Prostate gland (tissue), 2 donors: ENCODE measurements at places on chromosomes 7 and 10. TPM values are rescaled to one million over a fixed set of nuclear protein-coding genes. Genes with fewer than 3 reads are reported as not detected.

DNA sequence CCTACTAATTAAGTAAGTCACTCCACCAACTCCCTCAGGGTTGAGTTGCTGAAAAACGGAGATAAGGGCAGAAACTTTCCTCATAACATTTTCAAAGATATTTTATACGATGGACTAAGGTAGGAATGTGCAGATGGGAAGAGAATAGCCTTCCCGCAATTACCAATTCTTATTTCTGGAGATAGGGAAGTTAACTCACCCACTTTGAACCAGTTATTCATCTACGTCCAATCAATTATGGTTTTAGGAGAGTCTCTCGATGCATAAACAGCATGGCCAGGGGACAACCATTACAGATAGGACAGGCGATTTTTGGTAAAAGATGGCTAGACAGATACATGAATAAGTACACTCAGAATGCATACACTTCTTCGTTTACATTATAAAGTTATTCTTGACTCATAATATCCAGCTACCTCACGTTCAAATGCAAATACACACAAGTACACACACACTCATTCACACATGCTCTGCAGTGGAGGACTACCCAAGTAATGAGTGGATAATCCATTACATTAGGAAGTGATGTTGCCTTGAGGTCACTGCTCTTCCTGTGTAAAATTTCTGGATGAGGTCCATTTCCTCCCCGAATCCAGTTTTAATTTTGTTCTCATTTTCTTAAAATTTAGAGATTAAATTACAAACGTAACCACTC lies 25.2 kb upstream of the IMMP2L start:
- DNase-seq = no peak

The EPHA1 gene
- total RNA-seq = 10.5 TPM

The PNLIPRP3 gene
- total RNA-seq = not detected

- no peak for DNase-seq
These were observed 109.8 kb upstream of the FAM133B start for GRCh38 chr7:92699966-92700514.

DNA sequence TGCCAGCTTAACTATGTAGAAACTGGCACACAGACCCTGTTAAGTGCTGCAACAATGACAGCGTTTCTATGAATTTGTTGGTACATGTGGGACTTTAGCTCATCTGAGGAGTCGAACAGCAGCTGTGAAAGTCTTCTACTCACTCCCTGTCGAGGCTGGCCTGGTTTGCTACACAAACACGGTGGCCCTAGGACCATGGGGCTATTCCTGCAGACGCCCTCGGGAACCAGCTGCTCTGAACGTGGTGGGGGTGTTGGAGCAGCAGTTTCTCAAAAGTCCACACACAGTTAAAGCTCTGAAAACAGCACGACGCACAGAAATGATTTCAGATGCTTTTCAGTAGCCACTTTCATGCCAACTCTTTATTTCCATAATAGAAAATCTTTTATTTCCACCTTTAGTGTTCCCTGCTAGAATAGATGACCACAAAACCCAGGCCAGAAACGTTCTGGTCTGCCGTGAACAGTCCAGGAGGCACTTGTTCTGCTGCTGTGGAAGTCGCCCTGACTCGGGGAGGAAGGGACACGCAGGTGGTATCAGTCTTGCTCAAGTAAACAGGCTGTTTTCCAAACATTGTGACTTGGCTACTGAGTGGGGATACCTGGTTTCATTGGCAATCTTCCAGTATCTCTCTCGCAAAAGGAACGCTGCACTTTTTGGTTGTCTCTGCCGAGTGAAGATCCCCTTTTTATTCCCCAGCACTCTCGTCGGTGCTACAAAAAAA lies 21.5 kb downstream of the GUSB start:
- peak; percentile 37 for DNase-seq

DNA sequence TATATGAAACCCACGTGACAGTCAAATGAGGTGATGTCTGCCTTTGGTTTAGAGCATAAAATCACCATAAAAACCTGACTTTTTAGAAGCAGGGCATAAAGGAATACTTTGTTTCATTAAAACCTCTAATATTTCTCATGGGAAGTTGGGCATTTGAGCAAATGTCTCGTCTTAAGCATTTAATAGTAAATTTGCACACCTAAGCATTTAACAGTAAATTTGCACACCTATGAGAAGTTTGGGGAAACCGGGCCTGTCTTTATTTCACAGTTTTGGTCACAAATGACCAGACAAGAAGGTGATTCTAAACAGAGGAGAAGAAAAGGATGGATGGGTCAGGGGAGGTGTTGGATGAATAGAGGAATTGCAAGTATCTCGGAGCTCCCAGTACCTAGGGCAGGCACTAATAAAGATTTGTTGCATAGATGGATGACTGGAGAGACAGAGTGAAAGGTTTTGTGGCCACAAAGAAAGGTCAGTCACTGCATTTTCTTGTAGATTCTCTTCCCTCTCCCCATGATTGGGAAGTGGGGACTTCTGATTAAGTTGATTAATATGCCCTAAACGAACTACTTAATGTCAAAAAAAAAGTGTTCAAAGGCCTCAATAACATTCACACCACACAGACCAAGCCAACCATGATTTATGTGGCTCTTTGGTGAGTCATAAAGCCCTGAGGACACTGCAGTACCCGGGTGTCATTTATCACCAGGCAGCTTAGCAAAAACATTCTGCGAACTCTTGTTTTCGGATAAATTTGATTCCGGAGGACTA lies 158.2 kb downstream of the SPAG6 start:
- no peak for DNase-seq

DNA sequence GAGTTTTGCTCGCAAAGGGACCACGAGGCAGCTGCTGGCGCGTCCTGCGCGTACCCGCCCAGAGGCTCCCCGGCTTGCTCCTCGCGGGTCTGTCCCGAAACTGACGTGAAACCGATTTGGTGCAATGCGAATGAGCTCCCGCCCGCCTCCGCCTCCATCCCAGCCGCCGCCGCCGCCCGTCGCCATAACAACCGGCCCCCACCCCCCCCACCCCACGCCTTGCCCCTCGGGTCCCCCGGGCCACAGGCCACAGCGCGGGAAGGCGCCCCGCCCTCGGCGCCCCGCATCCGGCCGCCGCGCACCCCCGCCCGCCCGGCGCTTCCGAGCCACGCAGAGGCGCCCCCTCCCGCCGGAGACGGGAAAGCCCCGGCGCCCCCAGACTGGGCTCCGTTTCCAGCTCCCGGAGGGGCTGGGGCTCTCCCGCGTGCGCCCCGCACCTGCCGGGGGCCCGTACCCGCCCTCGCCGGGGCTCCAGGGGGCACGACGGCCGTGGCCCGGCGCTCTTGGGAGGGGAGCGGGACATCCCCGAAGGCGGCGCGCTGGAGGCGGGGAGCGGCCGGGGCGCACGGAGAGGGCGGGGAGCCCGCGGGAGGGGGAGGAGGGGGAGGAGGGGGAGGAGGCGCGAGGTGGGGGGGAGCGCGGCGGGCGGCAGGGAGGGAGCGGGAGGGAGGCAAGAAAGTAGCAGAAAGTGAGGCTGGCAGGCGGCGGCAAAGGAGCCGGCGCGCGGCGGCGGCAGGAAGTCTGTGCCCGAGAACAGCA lies at the start of gene CAMK1D:
TSS of gene CAMK1D (plus strand) at position 678 of the 759 bp plus-strand sequence.
- peak; percentile 77 for DNase-seq

GRCh38 chr7:44097064-44097932 lies 6.8 kb upstream of the AEBP1 start:
- DNase-seq = no peak

GRCh38 chr7:147664541-147664940 lies 926.0 kb upstream of the C7orf33 start:
- no peak for DNase-seq

DNA sequence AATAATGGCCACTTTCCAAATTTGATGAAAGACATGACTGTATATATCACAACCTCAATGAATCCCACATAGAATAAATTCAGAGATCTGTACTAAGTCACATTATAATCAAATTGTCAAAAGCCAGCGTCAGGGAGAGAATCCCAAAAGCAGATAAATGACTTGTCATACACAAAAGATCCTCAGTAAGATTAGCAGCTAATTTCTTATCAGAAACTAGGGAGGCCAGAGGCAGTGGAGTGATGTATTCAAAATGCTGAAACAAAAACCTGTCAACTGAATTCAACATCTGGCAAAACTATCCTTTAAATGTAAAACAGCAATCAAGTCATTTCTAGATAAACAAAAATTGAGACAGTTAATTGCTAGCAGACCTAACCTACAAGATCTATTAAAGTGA lies 11.6 kb upstream of the ARHGAP22 start:
- DNase-seq = no peak

- no peak for DNase-seq
These were observed 6.1 kb upstream of the LAMB4 start for GRCh38 chr7:108136191-108136688.

DNA sequence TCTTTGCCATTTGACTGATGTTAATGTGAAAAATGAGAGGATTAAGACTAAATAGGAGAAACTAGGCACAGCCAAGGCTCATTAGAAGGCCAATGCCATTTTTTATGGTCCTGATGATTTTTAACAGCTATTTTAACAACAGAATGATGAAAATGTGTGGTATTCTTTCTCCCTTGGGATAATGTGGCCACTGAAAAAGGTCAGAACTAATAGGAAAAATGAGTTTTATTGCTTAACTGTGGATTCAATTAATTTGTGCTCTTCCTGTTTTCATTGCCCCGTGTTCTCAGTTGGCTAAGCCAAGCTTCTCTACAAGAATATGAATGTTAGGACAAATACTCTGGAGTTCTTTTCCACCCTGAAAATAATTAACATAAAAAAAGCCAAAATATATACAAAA lies 56.6 kb downstream of the BMPER start:
- DNase-seq = no peak

- no peak for DNase-seq
These were observed 256.9 kb downstream of the STK31 start for GRCh38 chr7:23966941-23967340.

DNA sequence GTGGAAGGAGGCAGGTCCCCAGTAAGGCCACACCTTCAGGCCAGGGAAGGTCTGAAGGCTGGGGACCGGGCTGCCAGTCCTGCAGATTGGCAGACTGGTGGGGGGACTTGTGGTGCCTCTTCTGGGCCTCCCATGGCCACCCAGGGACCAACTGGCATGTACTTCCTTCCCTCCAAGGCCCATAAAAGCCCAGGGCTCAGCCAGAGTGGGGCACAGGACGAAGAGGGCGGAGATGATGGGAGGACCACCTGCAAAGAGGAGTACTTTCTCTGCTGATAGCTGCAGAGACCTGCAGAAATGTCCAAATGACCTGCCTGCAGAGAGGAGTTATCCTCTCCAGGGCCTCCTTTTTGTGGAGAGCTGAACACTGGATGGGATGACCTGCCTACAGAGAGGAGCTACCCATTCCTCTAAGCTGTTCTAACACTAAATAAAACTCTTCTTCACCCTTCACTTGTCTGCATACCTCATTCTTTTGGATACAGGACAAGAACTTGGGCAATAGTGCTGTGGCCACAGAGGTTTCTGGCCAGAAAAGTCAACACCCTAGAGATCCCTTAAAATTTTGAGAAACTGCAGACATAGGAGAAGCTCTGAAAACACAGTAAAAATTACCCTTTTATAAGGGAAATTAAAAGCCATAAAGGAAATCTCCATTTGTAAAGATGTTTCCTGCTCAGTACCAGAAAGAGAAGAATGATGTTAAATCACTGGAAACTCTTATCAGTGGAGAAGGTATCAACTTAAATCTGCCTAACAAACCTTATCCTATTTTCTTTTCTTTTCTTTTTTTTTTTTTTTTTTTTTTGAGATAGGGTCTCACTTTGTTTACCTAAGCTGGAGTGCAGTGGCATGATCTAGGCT lies 20.7 kb upstream of the PRF1 start:
- DNase-seq = no peak

- no peak for DNase-seq
These were observed 225.5 kb downstream of the ANKRD7 start for GRCh38 chr7:118449797-118450567.

The OPN4 gene
- not detected for total RNA-seq

GRCh38 chr10:16437540-16437894 lies 707 bp downstream of the PTER start:
- no peak for DNase-seq

- DNase-seq = no peak
These were observed 141.2 kb upstream of the ABCB5 start for GRCh38 chr7:20474249-20474648.

GRCh38 chr7:88318196-88318595 lies 11.5 kb upstream of the STEAP4 start:
- DNase-seq = no peak

The PODXL gene
- 19.4 TPM for total RNA-seq

The DYNC1I1 gene
- total RNA-seq = 4.4 TPM

The VOPP1 gene
- total RNA-seq = 29.4 TPM

The GRID1 gene
- total RNA-seq = 10.0 TPM

The RBM17 gene
- total RNA-seq = 59.2 TPM

GRCh38 chr10:116195039-116195438 lies 78.0 kb downstream of the GFRA1 start:
- no peak for DNase-seq

DNA sequence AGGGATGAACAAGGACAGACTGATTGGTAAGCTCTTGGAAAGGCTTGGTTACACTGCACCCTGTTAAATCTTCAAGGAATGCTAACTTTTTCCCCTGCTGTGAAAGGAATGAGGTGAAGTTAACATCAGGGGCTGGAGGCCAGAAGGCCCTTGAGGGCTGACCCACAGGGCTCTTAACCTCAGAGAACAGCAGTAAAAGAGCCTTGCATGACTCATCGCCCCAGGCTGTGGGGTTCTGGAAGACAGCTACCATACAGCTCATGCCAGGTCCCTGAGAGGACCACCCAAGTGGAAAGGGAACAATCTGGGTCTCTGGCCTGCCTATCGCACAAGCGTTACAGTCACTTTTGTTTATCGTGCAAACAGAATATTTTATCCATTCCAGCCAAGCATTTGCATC lies 54.4 kb downstream of the CYP2C9 start:
- DNase-seq = no peak

GRCh38 chr7:137480824-137481365 lies 137.4 kb upstream of the PTN start:
- DNase-seq = no peak

DNA sequence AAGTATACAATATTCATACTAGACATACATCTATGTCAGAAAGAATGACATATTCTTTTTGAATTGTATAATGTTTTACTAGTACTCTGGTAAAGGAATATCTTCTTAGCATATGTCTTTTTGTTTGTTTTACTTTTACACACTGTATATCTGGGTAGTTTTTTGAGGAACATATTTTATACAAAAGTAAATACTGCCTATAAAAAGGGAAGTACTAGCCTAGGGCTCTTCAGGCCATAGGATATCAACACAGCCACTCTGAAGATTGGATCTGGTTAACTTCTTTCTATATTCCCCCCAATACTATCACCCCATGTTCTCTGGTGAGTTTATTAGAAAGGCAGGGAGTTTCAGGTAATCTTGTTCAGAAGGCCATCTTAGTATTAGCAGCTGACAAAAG lies 134.6 kb downstream of the ZNF438 start:
- no peak for DNase-seq

- DNase-seq = no peak
These were observed 1.1 kb upstream of the LBX1 start for GRCh38 chr10:101230183-101230917.
